ENCODE measurements at places on chromosomes 1 and 21.

DNA sequence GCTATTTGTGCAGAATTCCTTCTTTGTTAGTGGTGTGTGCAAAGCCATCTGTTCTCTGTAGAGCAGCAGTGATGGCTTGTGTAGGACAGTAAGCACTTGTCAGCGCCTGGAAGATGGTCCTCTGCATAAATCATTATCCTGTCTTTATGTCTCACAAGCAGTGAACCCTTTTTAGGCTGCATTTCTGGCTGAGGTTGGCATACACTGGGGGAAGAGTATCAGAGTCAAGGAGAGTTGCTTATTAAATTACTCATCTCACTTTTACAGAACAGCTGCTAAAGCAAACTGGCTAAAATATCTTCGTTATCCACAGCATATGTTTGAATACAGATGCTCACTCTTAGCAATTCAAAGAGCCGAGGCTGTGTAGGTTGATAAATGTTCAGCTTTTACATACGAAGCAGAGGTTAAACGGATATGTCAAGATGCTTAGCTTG lies 54.6 kb upstream of the NCAM2 start:
- no peak for DNase-seq

DNA sequence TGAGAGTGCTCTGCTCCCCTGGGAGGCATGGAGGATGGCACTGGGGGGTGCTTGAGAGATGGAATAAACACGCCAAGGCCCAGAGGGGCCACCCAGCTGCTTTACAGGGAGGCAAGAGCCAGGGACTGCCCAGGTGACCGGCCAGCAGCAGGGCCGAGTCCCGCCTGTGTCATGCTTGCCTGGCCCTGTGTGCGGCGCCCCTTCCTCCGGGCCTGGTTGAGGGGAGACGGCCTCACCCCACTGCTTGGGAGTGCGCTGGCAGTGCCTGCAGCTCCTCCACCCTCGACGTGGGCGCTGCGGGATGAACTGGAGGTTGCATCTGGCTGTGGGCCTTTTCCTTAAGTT lies 33.1 kb upstream of the COL6A2 start:
- no peak for DNase-seq

- DNase-seq = no peak
These were observed 12.3 kb upstream of the LYPLAL1 start for GRCh38 chr1:219161371-219161770.

GRCh38 chr1:89277725-89278124 lies 5.1 kb upstream of the GBP5 start:
- DNase-seq = no peak

- DNase-seq = no peak
These were observed 149.5 kb upstream of the RUNX1 start for GRCh38 chr21:35198565-35198964.

DNA sequence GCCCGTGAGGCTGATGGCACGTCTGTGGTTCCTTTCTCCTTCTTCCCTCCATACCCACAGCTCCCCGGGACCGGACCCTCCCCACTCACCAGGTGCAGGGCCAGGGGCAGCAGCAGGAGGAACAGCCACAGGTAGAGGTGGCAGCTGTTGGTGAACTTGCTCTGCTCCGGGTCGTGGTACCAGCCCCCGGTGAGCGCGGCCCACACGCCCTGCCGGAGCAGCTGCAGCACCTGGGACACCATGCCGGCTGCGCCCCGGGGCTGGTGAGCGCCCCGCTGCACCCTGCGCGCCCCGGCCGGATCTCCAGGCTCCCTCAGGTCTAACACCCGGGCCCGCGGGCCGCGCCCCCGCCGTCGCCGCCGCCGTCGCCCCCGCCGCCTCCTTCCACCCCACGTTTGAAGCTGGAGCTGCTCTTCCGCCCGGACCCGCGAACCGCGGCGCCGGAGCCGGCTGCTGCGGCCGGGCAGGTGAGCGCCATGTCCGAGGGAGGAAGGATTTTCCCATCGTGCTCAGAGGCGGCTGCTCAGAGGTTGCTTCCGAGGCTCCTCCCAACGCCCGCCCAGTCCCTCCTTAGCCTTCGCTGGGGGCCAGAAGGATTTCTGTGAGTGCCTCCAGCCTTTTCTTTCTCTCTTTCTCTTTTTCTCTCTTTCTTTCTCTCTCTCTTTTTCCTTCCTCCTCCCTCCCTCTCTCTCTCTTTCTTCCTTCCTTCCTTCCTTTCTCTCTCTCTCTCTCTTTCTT lies at the start of gene PCNX2:
Gene PCNX2 (minus strand): TSS at position 489 of the 738 bp plus-strand sequence. CDS start 247 bp downstream, at position 242.
- peak; percentile 29 for DNase-seq

- no peak for DNase-seq
These were observed 38.8 kb downstream of the NPHP4 start for GRCh38 chr1:5953386-5953785.

GRCh38 chr1:186187601-186188000 lies 187.5 kb downstream of the TPR start:
- no peak for DNase-seq

DNA sequence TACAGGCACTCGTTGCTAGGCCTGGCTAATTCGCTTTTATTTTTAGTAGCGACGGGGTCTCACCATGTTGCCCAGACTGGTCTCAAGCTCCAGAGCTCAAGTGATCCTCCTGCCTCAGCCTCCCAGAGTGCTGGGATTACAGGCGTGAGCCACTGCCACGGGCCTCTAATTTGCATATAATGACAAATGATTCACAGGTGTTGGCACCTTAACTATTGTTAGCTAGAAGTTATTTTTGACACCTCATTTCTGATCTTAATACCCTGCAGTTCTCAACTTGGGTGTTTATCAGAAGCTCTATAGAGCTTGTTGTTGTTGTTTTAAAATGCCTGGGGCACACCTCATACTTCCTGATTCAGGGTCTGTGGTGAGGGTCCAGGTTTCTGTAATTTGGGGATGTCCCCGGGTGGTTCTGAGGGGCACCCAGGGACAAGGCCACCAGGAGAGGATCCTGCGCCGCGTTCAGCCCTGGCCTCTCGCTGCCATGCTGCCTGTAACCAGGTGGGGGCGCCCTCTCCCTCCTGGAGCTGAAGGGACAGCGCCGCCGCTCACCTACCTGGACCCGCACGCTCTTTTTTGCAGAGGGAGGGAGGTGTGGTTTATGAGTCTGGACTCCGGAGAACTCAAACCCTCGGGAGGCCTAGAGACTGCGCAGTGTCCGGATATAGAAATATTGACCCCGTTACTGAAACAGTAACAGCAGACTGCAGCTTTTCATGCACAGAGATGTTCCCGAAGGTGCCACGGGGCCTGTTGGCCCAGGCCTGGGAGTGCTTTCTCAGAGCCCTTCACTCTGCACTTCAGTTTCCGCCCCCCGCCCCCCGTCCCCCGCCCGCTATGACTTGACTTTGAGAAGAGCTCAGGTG lies 23.0 kb upstream of the NEK2 start:
- peak; percentile 74 for DNase-seq

- DNase-seq = no peak
These were observed 217.0 kb downstream of the S1PR1 start for GRCh38 chr1:101453844-101454243.

- no peak for DNase-seq
These were observed 561.9 kb upstream of the ADGRL4 start for GRCh38 chr1:79568411-79568810.

- DNase-seq = no peak
These were observed 53.0 kb downstream of the HLCS start for GRCh38 chr21:36913247-36914169.

DNA sequence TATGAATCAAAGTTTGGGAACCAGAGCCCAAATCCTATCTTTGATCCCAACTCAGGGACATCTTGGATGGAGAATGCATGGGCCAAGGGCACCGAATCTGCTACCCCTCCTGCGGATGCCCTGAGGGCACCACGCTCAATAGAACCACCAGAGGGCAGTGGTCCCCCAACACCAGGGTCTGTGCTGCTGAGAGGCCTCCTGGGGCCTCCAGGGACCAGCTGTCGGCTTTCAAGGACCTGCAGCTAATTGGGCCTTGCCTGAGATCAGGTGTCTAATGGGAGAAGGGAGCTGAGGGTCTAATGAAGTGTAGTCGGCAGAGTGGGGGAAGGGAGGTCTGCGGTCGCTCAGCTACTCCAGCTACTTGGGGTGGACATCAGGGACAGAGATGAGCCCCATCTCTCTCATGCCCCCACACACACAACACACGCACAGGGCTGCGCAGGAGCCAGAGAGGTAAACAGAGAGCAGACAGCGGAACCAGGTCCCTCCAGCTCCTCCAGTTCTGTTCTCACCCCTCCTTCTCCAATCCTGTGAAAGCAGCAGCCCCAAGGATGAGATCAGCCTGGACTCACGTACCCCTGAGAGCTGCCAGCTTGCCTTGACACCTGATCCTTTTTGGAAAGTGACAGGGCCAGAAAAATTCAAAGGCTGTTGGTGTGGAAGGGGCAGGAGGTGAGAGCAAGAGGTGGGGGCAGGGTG lies 34.9 kb upstream of the PPP1R15B start:
- DNase-seq = peak; percentile 43

DNA sequence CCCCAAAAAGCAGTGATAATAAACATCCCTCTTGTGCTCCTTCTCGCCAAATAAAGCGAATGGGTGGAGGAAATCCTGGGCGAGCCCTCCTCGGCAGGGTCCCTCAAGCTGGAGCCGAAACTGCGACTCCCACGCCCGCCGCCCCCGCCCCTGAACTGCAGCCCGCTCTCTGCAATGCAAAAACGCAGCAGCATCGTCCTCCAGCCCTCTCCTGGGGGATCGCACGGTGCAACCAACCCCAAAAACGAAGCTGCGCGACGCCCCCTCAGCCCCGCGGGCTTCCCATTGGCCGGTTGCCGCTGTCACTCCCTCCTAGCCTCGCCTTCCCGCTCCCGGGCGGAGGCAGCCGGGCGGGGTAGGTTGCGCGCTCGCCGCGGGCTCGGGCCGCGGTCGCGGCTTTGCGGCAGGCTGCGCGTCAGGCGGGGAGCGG lies at the start of gene TMCC2:
Gene TMCC2 (plus strand): TSS at position 363 of the 430 bp plus-strand sequence. CDS start 619 bp downstream, outside the sequence.
- DNase-seq = peak; percentile 70

Data from stimulated activated CD8-positive, alpha-beta memory T cell treated with anti-CD3 and anti-CD28 coated beads, Interleukin-7, amount 100 ng/mL, for 1 hour (primary cell).